ENCODE measurements at places on chromosomes 4 and X.
A peak's percentile ranks its signal among the peaks of the same experiment; 100 is the strongest.

GRCh38 chr4:101419336-101420135 is 72.2 kb upstream of the PPP3CA start:
- DNase-seq = no peak

DNA sequence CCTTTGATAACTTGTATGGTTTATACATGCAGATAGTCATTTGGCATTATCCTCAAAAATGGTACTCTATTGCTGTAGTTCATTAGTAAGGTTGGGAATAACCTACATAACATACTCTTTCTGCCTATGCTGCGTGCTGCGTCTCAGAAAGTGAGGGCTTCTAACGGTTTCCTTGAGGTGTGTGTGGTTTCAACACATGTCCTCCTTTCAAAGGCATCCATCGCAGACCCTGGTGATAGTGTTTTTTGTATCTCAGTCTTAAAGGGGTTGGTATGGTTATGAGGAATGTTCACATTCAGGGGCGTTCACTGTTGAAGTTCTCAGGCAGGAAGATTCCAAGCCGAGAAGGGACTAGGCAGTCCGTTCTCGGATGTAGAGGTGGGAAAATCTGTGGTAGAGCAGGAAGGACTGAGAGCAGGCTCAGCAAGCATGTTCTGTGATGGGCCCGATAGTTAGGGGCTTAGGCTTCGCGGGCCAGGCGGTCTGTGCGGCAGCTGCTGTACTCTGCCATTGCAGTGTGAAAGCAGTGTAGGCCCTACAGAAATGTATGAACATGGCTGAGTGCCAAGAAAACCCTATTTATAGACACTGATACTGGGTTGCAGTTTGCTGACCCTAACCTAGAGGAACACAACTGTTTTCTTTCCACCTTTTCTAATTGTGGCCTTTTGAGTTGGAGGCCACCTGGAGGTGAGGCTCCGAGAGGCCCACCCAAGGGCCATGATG is 123.2 kb downstream of the GPR143 start:
- DNase-seq = no peak

DNA sequence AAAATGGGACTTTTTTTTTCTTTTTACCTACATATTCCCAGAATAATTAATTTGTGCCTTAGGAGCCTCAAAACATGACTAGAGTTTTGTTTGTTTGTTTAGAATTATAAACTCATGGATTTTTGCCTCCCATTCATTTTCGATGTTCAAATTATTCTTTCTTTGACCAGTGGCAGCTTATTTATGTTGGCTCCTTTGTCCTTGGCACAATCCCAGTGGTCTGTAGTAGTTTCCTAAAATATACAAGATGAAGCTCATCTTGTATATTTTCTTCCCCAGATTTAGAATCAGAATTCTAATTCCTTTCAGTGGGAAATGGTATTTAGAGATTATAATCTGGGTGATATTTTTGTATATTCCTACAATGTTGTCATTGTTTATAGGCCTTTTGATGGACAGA is 27.2 kb downstream of the DCK start:
- DNase-seq = no peak

DNA sequence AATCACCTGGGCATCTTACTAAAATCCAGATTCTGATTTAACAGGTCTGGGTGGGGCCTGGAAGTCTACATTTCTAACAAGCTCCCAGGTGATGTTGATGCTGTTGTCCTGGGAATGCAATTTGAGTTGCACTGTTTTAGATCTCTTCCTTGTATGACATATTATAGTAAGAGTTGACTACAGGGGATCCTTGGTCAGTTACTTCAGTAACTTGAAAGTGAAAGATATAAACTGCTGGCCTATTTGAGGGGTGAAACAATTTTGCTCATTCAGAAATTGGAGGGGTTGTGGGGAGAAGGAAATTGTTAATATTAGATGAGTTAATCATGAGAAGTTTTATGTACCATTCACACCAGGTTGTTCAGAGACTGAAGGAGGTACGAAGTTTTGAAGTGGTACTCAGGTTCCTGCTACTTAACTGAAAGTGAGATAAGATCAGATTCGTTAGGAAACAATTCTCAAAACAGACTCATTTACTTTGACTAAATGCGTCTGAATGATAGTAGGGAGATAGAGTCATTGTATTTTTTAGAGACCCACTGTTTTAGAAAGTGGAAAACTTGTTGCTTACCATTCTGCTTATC is 12.5 kb downstream of the SH2D1A start:
- DNase-seq = no peak

DNA sequence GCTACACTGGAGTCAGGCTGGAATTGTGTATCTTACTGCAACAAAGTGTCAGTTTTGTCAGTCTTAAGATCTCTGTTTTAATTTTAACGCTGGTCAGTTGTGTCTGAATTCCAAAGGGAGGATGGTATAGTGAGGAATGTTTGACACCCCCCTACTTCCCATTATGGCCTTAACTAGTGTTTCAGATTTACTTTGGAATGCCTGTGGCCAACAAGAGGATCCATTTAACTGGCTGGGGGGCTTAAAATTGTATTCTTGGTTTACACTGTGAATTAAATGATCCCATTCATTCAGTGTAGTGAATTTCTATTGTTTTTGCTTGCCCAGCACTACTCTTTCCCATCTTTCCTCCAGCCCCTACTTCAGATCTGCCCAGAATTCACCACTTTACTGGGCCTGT is 75.8 kb upstream of the IQCM start:
- DNase-seq = no peak

- no peak for DNase-seq
Observed at GRCh38 chr4:173556398-173557131, 26.5 kb upstream of the HAND2 start.

DNA sequence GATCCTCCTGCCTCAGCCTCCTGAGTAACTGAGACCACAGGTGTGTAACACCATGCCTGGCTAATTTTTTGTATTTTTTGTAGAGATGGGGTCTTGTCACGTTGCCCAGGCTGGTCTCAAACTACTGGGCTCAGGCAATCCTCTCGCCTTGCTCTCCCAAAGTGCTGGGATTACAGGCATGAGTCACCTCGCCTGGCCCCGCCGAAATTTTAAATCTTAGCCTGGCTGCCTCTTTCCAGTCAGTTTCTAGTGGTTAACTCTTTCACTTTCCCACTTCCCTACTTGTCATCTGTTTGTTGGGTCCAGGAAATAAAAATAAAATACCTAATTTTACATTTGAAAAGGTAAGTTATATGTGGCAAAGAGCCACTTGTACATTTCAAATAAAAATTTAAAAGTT is 62.4 kb downstream of the TMEM165 start:
- DNase-seq = no peak

- no peak for DNase-seq
Observed at GRCh38 chr4:17195461-17196275, 297.2 kb upstream of the LDB2 start.

- DNase-seq = no peak
Observed at GRCh38 chr4:177282284-177282835, 27.3 kb upstream of the NEIL3 start.

DNA sequence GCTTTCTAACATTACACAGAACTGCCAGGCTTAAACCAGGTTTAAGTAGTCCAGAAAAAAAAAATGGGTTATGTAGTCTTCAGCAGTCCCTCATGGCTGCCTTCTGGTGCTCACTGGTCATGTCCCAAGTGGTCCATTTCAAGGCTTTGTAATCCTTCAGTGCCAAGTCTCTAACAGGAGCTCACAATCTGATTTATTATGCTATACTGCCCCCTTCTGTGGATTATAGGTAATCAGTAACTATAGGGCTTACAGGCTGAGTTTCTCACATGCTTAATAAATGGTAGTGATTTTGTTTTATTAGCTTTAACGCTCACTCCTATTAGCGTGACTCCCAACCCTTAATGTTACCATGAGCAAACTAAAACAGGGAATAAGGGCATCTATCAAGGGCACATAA is 92.5 kb upstream of the EDA2R start:
- no peak for DNase-seq

- DNase-seq = no peak
Observed at GRCh38 chrX:132716006-132716405, 227.2 kb upstream of the MBNL3 start.

- DNase-seq = no peak
Observed at GRCh38 chr4:46442963-46443362, 53.0 kb upstream of the GABRA2 start.

- DNase-seq = no peak
Observed at GRCh38 chr4:151202381-151202780, 74.6 kb upstream of the PRSS48 start.

- no peak for DNase-seq
Observed at GRCh38 chrX:105765691-105766090, 56.6 kb upstream of the NRK start.

DNA sequence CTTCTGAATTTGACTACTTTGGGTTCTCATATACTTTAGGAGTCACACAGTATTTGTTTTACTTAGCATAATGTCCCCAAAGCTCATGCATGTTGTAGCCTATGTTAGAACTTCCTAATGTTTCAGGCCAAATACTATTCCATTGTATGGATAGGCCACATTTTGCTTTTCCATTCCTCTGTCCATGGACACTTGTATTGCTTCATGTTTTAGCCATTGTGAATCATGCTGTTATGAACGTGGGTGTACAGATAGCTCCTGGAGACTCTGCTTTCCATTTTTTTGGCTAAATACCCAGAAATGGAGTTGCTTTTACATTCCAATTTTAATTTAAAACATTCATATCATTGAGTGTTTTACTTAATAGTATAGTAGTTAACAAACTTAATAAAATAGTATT is 54.5 kb downstream of the HTT start:
- DNase-seq = no peak

- no peak for DNase-seq
Observed at GRCh38 chr4:112519689-112520597, 4.0 kb upstream of the NEUROG2 start.

DNA sequence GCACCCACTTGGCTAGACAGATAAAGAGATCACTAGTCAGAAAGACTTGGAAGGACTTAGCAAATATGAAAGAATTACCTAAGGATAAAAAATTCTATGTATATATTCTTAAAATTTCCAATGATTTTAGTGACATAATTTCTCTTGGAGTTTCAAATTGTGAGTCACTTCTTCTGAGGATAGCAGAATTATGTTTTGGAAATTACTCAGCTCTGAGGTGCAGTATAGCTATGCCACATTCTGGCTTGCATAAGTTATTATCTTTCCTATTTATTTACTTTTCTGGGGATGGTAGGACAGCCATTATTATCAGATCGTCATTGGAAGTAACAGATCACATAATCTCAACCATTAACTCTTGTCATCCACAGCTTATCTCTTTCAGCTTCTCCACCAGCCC is 853.5 kb downstream of the TRIML1 start:
- DNase-seq = no peak

DNA sequence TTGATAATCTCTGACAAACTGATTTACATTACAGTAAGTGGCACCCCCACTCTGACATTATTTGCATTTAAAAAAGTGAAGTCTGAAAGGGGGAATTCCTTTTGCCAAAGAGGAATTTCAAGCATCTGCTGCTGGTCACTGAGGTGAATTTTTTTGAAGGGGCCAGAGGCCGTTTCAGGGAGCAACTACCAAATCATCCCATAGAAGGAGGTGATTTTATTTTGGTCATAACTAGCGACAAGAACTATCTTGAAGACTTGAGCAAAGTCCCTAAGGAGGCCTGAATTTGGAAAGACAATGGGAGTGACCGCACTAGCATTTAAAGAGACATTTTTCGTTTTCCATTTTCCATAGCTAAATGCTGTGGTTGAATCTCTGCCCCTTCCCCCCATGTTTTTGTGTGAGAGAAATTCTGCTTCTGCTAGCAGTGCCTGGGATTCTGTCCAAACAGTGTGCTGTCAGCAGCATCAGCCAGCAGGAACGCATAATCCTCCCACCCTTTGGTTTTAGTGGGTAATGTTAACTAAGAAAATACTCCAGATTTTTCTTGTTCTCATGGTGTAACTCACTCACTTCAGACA is 110.1 kb upstream of the MED14 start:
- no peak for DNase-seq

- DNase-seq = no peak
Observed at GRCh38 chrX:19350941-19351384, 7.2 kb downstream of the PDHA1 start.

DNA sequence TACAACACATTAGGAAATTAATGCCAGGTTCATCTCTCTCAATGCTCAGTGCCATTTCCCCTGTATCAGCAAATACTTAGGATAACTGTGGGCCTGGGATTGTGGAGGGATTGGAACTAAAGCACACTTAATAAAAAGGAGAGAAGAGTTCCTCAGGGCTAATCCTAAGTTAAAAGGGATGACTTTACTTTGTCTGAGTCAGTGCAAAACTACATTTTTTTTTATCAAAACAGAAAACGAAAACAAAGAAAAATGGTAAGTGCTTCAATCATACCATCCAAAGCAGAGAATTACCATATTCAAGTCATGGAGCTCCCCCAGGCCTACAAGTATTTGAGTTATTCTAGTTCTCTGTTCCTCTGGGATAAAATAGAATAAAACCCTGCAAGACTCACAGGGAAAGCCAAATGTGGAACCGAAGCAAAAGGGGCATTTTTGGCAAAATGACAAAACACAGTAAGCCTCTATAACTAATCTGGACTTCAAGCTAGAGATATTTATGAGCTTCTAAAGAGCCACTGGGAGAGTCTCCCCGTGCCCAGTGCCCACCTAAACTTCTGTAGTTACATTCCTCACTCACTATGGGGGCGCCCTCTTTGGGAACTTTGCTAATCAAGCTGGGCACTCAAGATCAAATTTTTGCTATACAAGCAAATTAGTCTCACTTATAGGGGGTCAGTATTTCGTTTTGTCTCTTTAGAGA is 53.4 kb downstream of the PALLD start:
- DNase-seq = no peak

DNA sequence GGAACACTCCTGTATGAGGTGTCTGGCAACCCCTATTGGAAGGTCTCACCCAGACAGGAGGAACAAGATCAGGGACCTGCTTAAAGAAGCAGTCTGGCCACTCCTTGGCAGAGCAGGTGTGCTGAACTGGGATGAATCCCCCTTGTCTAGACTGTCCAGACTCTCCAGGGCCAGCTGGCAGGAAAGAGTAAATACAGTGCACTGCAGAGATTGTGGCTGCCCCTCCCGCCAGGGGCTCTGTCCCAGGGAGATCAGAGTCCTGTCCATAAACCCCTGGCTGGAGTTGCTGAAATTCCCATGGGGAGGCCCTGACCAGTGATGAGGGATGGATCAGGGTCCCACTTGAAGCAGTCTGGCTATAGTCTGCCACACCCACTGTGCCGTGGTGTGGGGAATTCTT is 17.7 kb downstream of the STPG2 start:
- no peak for DNase-seq

DNA sequence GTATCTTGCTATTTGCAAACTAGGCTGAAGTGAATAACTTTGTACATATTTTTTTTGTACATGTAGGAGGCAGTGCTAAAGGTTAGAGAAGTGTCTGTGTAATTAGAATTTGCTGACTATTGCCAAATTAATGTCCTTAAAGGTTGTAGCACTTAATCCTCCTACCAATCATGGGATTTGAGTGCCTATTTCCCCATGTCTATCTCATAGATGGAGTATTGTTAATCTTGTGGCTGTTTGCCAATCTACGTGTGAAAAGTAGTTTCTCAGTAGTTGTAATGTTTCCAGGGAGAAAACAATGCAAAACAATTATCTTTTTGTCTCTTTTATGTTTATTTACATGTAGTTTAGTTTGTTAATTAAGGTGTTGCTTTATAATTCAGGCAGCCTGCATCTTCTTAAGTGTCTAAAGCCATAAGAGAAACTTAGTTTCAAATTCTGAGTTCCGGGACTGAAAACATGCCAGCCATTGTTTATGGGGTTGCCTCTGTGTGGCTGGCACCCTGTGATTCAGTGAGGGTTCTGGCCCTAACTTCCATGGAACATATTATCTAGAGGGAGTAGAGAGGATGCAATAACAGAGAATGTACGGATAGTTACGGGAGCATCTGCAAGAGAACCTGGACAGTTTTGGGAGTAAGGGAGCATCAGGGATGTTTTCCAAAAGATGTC is 142.4 kb downstream of the KLHL8 start:
- peak; percentile 29 for DNase-seq

- DNase-seq = no peak
Observed at GRCh38 chr4:166842795-166843261, 391.5 kb downstream of the SPOCK3 start.
